ENCODE measurements at places on chromosomes 2 and 18.

GRCh38 chr18:7987284-7987976, 420.3 kb downstream of the PTPRM start:
- no peak for DNase-seq

- DNase-seq, result no peak
Observed at GRCh38 chr2:217741381-217741955, 261.3 kb downstream of the TNS1 start.

- DNase-seq, result no peak
Observed at GRCh38 chr2:11617984-11618707, 51.8 kb downstream of the NTSR2 start.

DNA sequence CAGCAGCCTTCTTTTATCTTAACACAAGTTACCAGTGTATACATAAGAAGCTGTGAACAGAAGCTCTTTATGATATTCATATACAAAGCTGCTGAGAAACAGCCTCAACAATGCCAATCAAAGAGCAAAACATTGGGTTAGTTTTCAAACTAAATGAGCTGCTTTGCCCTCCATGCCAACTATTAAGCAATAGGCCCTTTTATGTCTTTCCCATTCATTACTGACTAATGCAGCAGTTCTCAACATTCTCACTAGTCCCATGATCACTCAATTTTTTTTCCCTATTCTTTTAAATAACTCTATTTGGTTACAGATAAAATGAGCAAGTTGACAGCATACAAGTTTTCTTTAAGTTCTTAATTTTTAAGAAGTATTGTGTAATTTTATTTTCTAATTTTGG, 57.9 kb upstream of the FRZB start:
- no peak for DNase-seq

DNA sequence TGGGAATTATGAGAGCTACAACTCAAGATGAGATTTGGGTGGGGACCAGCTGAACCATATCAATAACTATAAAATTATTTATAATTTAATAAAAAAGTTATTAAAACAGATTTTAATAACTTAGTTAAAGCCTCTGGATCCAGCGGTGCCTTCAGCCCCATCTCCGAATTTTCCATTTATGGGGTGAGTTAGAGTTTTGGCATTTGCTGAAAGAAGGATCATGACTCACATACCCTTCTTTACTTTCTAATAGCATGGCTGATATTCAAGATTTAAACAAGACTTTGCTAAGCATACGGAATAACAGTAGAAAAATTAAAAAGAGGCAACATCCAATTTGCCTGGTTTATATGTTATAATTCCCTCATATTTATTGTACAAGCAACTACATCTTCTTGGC, 94.5 kb downstream of the RDH14 start:
- no peak for DNase-seq

GRCh38 chr2:222613715-222614331, 42.1 kb downstream of the FARSB start:
- peak; percentile 27 for DNase-seq

- no peak for DNase-seq
Observed at GRCh38 chr2:215637651-215638050, 201.8 kb upstream of the FN1 start.

- DNase-seq, result no peak
Observed at GRCh38 chr2:113894156-113894743, 4.4 kb downstream of the ACTR3 start.

DNA sequence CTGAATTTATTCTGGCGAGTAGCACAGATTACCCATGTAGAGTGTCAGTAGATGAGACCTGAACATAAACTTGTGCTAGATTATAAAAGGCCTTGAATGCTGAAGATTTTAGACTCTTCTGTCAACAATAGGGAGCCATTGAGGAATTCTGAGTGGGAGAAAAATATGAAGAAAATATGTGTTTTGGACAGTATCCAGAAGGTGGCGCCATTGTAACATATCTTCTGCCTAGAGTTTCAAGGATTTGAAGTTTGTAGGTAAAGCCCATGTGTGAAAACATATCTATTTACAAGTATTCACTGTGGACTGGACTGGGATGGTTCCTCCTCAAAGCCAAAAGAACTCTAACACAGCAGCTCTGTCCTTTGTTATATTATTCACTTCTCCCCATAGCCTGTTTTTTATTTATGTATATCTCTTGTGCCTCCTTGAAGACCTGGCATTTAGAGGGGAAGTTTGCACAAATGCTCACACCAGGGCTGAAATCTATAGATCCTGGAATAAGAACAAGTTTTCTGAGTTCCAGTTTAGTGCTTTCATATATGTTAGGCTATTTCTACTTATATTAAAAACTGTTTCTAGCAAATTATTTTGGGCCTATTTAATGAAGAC, 124.9 kb downstream of the RDH14 start:
- DNase-seq, result no peak

GRCh38 chr2:59322870-59323269, 1081.7 kb upstream of the FANCL start:
- no peak for DNase-seq

DNA sequence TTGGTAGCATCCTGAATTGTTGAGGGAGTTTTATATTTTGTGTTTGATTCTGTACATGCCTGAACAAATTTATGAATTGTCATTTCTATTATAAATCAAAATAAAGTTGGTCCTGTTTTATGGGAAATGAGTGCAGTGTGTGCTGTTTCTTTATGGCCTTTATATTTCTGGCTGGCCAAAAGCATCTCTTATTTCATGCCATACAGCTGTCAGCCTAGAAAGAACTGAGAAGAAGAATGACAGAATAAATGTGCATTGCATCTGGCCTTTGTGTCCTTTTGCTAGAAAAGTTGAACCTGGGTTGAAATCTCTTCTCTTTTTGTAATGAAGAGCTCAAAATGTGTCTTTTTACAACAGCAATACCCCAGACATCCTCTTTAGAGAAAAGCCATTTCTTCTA, 474.7 kb upstream of the LRATD1 start:
- no peak for DNase-seq

DNA sequence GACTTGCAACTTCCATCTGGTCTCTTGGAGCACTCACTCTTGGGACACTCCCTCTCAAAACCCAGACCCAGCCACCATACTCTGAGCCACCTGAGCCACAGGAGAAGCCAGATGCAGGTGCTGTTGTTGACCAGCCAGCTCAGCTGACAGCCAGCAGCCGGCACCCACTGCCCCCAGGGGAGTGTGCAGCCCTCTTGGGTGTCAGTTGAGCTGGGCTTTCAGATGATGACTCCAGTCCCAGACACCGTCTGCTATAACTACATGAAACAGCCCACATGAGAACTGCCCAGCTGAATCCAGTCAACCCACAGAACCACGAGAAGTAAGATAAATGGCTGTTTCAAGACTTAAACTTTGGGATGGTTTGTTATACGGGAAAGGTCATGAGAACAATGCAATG, 10.7 kb upstream of the IGFBP2 start:
- DNase-seq, result no peak

DNA sequence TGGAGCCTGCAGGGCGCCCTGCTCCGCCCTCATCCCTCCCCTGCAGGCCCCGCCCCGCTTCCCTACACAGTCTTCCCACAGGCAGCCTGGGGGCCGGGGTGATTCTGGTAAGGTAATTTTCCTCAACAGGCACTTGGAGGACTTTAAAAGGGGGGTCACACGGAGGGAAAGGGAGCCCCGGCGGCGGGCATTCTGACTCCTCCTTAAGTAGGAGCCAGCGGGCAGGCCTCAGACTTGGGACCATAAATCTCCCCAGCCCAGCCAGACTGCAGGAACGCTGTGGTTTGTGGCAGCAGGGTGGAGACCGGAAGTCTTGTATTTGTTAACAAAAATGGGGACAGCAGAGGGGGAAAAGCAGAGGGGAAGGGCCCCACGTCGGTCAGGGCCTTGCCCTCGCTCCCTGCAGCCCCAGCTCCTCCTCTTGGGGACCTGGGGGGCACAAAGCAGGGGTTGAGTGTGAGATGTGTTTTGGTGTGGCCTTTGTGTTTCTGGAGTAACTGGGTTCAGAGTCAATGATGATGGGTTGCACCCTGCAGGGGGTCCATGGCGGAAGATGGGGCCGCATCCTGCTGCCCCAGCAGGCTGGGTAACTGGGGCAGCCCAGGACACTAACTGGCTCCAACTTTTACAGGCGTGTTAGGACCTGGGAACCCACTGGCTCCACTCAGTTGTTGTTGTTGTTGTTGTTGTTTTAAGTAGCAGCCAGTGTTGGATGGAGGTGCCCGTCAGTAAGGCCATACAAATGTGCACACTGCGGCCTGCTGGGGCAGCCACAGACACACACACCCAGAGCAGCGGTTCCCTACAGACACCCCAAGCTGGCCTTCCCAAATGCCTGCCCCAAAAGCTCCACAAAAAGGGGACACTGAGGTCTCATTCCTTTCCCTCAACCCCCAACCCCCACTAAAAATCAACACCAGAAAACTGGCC, 27.7 kb downstream of the SMAD7 start:
- peak; percentile 68 for DNase-seq

DNA sequence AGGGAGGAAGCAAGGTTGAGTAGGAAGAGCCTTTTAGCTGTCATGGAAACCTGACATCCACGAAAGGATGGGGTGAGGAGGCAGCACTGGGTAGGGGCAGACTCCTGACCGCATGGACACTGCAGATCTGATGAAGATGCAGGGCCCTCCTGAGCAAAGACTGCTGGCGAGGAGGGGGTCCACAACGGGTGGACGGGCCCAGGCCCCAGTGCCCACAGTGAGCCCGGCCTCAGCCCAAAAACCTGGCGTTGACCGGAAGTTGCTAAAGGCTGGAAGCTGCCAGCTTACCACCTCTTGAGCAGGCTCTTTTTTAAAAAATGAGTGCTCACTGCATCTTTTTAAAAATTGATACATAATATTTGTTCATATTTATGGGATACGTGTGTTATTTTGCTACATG, 247.3 kb downstream of the SH3BP4 start:
- no peak for DNase-seq

GRCh38 chr2:197615016-197615652, 60.3 kb downstream of the RFTN2 start:
- DNase-seq, result no peak

DNA sequence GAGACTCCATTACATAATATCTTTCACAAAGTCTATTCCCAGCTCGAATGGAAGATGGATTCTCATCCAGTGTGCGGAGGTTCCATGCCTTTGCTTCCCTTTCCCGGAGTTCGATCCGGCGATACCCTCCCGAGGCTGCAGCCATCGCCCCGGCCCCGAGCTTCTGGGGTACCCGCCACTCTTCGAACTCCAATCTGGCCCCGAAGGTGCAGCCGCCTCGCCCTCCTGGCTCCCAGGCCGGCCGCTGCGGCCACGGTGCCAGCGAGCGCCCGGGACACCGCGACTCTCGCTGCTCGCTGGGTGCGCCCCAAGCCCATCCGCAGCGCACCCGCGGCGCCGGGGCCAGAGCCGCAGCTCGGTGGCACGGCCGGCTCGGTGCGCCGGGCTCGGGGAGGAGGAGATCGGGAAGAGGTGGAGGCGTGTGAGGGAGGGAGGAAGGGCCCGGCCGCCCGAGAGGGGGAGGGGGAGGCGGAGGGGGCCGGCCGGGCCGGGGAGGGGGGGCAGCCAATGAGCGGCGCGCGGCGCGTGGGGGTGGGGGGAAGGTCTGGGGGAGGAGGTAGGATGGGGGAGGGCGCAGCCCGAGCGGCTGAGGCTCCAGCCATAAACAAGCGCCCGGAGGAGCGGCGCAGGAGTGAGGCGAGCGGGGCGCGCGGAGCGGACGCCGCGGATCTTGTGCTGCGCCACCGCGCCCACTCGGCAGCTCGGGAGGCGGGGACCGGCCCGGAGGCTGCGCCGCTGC, at the start of gene CRIM1:
TSS of gene CRIM1 (plus strand) at position 628 of the 739 bp plus-strand sequence. CDS start 515 bp downstream, outside the sequence.
- peak; percentile 73 for DNase-seq

- DNase-seq, result no peak
Observed at GRCh38 chr18:23650968-23651927, 11.5 kb downstream of the ANKRD29 start.

- no peak for DNase-seq
Observed at GRCh38 chr2:161722547-161723503, 98.6 kb downstream of the SLC4A10 start.

- no peak for DNase-seq
Observed at GRCh38 chr2:171102802-171103201, 57.9 kb downstream of the TLK1 start.

Data from CD4-positive, alpha-beta T cell (primary cell).